CD4-positive, alpha-beta T cell treated with Interleukin-17A for 1 hour (primary cell): ENCODE measurements at places on chromosomes 12 and 14.

GRCh38 chr14:104881369-104881979, 16.4 kb downstream of the CEP170B start:
- no peak for DNase-seq

- DNase-seq: no peak
Observed at GRCh38 chr12:103665971-103666370, 78.9 kb downstream of the STAB2 start.

GRCh38 chr14:59221568-59221967, 33.1 kb downstream of the DAAM1 start:
- DNase-seq: no peak

GRCh38 chr14:105313381-105314286, 914 bp upstream of the PACS2 start:
- DNase-seq: no peak

GRCh38 chr12:65126482-65126881, 5.4 kb upstream of the WIF1 start:
- no peak for DNase-seq

- DNase-seq: no peak
Observed at GRCh38 chr12:56080556-56081138, 682 bp downstream of the ERBB3 start.

DNA sequence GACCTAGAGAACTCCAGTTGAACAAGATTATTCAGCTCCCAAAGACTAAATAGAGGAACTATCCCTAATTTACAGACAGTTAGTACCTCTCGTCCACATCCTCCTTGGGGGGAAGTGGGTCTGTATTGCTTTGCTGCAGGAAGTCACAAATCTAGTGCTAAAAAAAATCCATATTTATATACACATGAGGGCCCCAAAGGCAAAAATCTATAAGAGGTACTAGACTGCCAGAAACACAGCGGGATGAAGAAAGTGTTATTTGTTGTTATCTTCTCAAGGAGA, 190.1 kb downstream of the TTC8 start:
- DNase-seq: no peak

DNA sequence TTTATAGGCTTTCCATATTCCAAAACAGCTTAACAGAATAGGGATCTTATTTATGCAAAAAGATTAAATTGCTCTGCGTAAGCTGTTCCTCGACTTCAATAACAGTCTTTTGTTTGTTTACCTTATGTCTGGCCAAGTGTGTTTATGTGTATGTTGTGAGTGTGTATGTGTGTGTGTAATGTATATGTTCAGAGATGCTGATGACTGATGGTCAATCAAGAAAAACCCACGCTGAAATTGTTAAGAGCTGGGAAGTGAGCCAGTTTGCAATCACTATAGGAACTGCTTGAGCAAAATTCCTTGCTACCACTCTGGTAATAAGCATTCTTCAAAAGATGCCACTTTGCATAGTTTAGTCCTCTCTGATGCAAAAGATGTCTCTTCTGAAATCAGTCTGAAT, 59.6 kb downstream of the PRKD1 start:
- no peak for DNase-seq

GRCh38 chr14:58731465-58732293, 93.9 kb downstream of the DACT1 start:
- DNase-seq: no peak

- no peak for DNase-seq
Observed at GRCh38 chr12:52280319-52280795, 5.9 kb downstream of the KRT86 start.

GRCh38 chr12:66033151-66033550, 97.4 kb downstream of the LLPH start:
- DNase-seq: no peak

- no peak for DNase-seq
Observed at GRCh38 chr14:93011141-93011529, 88.2 kb downstream of the CHGA start.
